Brain microvascular endothelial cell (primary cell): ENCODE measurements at places on chromosomes 16 and 17.

DNA sequence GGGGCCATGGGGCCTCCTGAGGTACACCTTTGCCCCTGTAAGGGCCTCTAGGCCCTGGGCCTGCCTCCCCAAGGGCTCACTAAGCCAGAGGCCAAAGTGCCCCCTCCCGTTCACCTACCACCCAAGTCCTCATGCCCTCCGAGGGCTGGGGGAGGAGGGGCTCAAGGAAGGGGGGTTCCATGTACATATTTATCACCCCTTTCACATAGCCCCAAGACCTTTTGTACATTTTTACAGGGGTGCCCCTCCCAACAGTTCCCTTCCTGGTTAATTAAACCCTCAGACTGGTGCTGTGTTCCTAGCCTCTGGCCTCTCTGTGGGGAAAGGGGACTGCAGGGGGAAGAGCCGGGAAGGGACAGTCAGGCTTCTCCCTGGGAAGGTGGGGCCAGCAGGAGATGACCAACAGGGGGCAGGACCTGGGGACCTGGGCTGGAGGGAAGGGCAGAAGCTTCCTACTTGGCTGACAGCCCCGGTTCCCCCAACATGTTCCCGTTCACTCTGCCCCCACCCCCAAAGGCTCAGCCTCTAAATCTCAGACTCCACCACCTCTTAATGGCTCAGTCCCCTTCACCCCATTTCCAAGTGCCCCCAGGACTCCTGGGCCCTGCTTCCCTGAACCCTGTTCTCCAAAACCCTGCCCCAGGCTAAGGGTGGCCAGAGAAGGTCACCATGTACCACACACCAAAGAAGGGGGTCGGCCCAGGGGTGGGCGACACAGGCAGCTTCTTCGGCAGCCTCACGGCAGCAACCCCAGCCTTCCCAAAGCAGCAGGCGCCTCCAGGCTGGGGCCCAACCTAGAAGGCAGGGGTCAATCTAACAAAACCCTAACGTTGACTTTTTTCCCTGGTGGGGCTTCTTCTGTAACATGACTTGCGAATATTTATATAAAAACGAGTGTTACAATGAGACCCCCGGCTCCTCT, 11.9 kb downstream of the FBRS start:
- DNase-seq: no peak

- DNase-seq: no peak
Measured at GRCh38 chr16:88902744-88903143, 36.3 kb upstream of the PABPN1L start.

DNA sequence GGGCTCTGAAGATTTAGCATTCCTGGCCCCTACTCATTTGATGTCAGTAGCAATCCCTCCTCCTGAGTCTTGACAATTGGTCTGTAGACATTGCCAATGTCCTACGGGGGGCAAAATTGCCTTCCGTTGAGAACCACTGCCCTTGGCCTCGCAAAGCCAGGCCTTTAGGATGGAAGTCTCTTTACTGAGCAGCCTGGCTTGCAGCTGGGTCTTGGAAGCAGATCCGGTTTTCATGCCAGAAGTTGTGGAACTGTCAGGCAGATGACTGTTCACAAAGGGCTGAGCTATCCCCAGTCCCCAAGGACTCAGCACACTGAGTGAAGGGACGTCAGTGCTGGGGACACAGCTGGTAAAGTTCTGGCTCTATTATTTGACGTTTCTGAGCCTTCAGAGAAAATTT, 83.2 kb downstream of the WSCD1 start:
- no peak for DNase-seq

DNA sequence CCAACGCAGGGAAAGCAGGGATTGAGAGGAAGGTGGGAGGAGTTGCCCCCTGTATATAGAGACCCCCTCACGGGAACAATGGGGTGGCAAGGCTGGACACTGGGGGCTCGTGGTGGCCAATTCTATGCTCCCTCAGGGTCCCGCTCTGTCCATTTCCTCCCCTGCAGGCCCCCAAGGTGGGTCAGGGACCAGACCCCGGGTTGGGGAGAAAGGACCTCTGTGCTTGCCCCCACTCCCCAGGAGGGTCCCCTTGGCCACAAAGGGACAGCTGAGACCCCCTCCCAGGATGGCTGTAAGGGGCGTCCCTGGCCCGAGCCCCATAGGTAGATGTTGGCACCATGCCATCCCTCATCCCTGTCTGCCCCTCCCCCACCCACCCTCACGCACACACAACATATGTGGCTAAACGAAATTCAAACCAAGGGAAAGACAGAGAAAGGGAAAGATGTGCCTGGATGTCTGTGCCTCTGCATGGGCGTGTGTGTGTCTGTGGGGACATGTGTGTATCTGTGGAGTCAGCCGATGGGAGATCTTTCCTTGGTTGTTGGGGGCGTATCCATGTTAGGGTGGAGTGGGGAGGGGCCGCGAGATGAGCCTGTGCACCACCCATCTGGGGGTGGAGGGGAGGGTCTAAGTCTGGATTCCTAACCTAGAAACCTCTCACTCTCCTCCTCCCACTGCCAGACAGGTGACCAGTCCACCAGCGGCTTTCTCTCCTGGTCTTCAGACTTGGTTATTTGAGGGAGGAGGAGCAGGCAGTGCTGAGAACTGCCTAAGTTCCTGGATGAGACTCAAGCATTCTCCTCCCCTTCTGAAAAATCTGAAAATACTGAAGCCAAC, 642 bp upstream of the NEUROD2 start:
- no peak for DNase-seq

- peak; percentile 5 for DNase-seq
Measured at GRCh38 chr16:23835390-23836077, at the start of gene PRKCB. Gene PRKCB (plus strand): TSS chr16:23835983.

DNA sequence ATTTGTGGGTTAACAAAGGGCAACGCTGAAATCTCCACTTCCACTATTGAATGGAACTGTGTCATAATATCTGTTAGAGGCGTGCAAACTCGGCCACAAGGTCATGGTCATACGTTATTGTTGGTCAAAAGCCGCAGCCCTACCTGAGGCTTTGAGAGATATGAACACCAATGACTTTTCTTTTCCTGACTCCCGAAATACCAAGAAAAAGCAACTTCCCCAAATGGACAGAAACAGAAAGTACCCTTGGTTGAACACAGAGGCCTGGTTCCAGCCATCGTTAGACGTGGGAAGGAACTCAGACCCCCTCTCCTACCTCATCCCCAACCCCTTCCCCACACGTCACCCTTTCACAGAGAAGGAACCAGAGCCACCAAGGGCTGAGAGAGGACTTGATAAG, 1.4 kb upstream of the PIK3R5 start:
- no peak for DNase-seq

- no peak for DNase-seq
Measured at GRCh38 chr16:48811478-48811877, 201.5 kb upstream of the N4BP1 start.

GRCh38 chr17:4696437-4696805, 7.5 kb downstream of the PELP1 start:
- DNase-seq: no peak
